ENCODE measurements at places on chromosomes 16 and 17.

- DNase-seq, result no peak
Measured at GRCh38 chr17:65901394-65901793, 290.5 kb downstream of the CEP112 start.

- DNase-seq, result peak; percentile 22
Measured at GRCh38 chr17:48505788-48506187, 25.0 kb downstream of the HOXB1 start.

DNA sequence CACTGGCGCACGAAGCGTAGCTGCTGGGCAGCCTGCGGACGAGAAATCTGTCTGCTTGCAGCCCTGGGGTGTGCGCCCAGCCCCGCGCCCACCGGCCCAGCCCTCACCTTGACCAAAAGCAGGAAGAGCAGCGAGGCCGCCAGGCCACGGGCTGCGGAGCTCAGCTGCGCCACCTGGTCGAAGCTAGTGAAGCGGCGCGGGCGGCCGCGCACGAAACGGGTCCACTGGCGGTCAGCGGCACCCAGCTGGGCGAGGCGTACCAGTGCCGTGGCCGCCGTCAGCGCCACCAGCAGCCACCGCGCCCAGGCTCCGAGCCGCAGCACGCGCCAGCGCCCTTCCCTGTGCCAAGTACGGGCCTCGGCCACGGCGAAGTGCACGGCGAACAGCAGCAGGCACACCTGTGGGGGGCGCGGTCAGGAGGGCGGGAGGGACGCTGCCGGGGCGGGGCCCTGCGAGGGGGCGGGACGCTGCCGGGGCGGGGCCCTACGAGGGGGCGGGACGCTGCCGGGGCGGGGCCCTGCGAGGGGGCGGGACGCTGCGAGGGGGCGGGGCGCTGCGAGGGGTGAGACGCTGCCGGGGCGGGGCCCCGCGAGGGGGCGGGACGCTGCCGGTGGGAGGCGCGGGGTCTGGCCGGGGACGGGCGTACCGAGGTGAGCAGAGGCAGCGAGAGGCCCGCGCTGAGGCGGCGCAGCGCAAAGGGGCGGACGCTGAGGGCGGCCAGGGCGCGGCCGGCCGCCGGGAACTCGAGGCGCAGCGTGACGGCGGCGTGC is 43.2 kb downstream of the TSC2 start:
- no peak for DNase-seq

DNA sequence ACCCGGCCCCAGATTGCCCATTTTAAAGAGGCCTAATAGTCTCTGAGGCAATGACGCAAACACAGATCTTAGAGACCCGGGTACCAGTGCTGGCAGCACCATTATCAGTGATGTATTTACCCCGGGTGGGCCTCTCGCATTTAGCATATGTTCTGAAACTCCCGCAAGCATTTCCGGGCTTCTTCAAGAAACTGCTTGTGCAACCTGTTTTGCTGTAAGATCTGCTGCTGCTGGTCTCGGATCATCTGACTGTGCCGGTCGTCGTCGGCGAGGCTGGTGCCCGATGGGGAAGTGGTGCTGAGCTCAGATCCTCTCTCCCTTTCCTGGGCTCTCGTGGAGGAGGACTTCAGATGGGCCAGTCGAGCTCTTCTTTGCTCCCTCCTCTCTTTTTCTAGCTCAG is 12.5 kb downstream of the CEP295NL start:
- no peak for DNase-seq

DNA sequence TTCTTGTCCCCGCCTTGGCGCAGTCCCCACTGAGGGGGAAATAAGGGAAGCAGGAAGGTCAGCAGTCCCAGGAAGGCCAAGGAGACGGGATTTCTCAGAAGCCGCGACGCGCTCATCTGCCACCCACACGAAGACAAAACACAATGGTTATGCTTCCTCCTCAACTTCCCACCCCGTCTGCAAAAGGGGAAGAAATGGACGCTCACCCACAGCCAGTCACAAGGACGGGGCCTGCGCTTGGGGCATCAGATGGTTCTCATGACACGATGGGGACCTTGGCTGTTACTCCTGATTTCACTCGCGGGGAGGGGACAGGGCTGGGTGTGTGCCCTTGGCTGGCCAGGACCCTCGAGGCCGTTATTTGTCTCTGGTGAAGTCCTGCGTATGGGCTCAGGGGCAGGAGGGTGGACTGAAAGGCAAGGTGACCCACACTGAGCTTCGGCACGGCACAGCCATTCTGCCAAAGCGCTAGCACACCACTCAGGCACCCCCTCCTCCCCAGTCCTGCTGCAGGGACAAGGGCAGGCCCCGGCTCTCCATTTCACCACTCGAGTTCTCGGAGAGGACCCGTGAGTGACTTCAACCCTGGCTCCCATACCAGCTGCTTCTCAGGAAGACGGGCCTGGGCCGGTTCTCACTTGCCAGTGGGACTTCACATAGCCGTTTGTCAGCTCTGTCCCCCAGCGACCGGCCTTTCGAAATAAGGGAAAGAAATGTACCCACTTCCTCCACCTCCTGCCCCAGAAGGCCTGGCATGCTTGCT is 84.5 kb downstream of the ABR start:
- no peak for DNase-seq

GRCh38 chr17:73803964-73804435 is 159.8 kb upstream of the SDK2 start:
- no peak for DNase-seq

GRCh38 chr16:89373355-89374110 is 116.8 kb downstream of the ANKRD11 start:
- no peak for DNase-seq

GRCh38 chr17:78824240-78824639 is 16.4 kb downstream of the USP36 start:
- no peak for DNase-seq

Data from stimulated activated CD8-positive, alpha-beta memory T cell treated with anti-CD3 and anti-CD28 coated beads, Interleukin-15, amount 100 ng/mL, for 48 hours (primary cell).